ENCODE measurements at places on chromosomes 13 and 19.

DNA sequence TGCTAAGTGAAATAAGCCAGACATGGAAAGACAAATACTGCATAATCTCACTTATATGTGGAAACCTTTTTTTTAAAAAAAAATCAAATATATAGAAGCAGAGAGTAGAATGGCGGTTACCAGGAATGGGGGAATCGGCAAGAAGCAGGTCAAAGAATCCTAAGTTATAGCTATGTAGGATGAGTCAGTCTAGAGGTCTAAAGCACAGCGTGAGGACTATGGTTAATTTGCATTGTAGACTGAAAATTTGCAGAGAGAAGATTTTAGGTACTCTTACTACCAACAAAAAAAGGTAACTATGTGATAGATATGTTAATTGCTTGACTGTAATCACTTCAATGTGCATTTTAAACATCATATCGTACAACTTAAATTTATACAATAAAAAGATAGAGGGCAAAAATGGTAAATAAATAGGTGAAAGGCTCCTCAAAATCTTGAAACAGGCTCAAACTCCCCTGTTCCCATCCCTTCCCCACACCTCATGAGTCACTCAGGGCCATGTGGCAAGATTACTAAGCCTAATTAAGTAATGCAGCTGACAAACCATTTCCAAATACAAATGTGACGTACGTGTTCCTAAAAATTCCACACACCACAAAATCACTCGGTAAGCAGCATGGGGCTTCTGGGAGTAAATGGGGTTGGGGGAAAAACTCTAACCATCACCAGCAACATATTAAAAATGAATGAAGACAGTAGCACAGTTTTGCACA lies 159.0 kb downstream of the USP12 start:
- DNase-seq = no peak

DNA sequence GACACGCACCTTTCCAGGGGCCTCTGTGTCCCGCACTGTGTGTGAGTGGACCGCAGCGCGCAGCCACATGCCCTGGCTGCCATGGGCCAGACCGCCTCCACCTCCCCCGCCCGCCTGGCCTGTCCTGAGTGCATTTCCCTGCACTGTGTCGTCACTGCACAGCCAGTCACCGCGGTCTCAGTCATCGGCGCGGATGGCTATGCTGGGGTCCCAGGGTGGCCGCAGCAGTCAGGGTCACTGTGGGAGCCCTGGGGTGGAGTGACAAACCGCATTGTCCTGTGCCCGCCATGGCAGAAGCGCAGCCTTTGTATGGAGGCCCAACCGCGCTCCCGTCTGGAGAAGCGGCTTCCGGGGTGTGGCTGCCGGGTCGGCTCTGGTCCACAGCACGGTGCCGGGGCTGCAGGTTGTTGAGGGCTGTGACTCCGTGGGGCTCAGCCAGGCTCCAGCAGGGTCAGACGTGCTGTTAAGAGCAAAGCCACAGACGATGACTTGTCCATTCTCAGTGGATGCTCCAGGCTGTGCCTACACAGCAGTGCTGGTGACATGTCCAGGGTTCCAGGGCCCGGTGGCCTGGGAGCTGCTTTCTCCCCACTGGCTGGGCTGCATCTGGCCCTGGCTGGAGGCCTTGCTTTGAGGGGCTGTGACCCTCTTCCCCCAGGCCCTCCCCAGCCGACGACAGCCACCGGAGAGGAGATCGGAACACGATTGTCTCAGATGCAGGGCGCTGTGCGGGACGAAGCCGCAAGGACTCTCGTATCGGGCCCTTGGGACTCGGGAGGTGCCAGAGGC lies 6.3 kb upstream of the NDUFS7 start:
- DNase-seq = no peak

GRCh38 chr19:30559446-30559845 lies 187.3 kb downstream of the ZNF536 start:
- DNase-seq = no peak

GRCh38 chr19:51589511-51589910 lies 18.4 kb downstream of the ZNF175 start:
- no peak for DNase-seq

DNA sequence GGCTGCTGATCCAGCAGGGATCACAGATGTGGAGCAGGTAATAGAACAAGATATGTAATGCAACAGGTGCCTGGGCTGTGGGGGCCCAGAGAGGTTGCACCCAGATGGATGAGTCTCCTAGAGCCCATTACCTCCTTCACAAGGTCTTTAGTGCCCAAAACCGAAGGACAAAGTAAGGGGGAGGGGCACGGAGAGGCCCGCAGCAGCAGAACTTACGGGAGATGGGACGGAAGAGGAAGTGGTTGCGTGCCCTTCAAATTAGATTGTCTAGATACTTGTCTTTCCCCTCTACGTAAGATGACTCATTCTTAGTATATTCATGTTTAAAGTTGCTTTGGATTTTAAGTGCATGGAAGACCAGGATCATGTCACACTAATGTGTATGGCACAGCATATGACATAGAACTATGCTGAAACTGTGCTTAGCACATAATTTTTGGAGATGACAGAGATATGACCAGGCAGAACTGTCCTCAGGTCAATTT lies 5.7 kb upstream of the MRPS31 start:
- peak; percentile 82 for DNase-seq

- no peak for DNase-seq
These were observed 144.5 kb upstream of the FNDC3A start for GRCh38 chr13:48831248-48831647.

GRCh38 chr19:52648336-52649016 lies 10.3 kb upstream of the ZNF83 start:
- no peak for DNase-seq

DNA sequence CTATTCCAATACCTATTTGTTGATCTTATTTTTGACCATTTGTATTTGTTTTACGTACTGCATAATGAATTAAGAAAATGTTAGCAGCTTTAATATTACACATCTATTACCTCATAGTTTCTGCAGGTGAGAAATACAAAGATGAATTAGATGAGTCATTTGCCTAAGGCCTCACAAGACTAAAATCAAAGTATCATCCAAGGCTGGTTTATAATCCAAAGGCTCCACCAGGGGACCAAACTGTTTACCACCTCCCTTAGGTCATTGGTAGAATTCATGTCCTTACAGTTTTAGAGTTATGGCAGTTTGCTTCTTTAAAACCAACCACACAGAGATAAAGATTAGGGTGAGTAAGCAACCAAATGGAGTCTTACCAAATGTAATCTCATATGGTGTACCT lies 848.1 kb downstream of the SLITRK6 start:
- no peak for DNase-seq

- DNase-seq = no peak
These were observed 63.0 kb upstream of the ZNF536 start for GRCh38 chr19:30309176-30309575.

DNA sequence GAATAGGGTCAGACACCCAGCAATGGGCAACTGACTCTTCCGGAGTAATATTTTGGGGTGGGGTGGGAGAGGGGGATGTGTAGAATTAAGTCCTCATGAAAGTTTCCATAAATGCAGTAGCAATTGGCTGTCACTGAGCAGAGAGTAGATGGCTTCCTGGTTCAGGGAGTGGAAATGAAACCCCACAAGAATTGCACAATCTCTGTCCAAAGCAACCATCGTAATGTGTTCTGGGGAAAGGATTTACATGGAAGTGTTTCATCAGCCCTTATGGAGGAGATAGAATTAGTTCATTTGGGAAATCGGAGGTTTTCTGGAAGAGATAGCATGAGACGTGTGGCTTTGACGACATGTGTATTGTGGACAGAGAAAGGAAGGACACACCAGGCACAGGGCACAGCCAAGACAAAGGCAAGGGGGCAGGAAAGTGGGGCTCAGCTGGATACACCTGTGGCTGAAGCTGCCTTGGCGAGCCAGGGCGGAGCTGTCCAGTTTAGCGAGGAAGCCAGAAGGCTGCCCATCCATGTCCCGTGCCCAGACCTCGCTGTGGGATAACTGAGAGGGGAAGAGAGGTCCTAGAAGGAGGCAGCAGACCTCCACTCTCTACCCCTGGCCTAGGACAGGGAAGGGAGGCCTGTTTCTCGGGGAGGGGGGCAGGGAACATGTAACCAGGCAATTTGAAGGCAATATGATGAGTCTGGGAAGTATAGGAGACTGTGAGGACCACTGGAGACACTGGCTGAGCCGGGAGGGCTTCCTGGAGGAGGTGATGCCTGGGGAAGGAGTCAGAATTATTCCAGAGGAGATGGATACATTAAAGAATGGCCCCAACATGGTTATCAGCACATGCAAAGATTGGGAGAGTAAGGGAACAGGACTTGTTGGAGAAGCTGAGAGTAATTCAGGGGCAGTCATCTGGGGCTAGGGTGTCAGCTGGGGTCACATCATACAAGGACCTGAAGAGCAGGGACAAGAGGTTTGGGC lies 2.6 kb upstream of the CLEC4G start:
- DNase-seq = no peak

- no peak for DNase-seq
These were observed 778.3 kb upstream of the SLC10A2 start for GRCh38 chr13:103844471-103844870.

DNA sequence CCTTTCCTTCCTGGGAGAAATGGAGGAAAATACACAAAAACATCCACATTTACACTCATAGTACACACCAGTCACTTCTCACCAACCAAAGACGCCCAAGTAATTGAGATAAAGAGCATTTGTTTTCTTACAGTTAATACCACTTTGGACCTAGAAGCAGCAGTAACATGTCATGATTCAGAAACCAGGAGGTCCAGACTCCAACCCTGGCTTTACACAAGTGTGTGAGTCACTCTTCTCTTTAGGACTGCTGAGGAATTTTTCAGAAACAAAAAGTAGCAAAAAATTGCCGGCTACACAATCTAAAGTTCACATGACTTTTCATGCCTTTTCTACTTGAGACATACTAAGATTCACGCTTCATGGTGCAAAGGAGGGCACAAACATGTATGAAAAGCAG lies 42.1 kb downstream of the TUBGCP3 start:
- no peak for DNase-seq

All from DND-41 (cell line).